ENCODE measurements at places on chromosomes 7 and 10. TPM values are rescaled to one million over a fixed set of nuclear protein-coding genes. Genes with fewer than 3 reads are reported as not detected.

- no peak for DNase-seq
Observed at GRCh38 chr7:68458010-68458908, 1140.0 kb upstream of the AUTS2 start.

GRCh38 chr7:83821866-83822265 lies 172.9 kb upstream of the SEMA3E start:
- DNase-seq = no peak

- DNase-seq = no peak
Observed at GRCh38 chr7:112573302-112574039, 92.7 kb downstream of the LSMEM1 start.

DNA sequence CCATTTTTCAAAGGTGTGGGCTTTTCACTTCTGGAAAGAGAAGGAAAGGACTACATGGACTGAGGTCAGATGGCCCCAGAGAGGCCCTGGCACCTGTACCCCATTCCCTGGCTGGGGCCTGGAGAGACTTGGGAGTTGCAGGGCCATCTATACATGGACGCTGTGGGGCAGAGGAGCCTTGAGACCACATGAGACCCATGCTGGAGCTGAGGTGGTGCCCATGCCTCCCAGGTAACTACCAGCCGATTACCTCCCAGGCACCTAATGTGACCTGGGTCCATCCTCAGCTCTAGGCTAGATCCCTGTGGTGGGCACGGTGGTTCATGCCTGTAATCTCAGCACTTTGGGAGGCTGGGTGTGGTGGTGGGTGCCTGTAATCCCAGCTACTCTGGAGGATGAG lies 81.3 kb downstream of the GPR26 start:
- DNase-seq = no peak

GRCh38 chr7:131570401-131570800 lies 14.0 kb upstream of the PODXL start:
- no peak for DNase-seq

DNA sequence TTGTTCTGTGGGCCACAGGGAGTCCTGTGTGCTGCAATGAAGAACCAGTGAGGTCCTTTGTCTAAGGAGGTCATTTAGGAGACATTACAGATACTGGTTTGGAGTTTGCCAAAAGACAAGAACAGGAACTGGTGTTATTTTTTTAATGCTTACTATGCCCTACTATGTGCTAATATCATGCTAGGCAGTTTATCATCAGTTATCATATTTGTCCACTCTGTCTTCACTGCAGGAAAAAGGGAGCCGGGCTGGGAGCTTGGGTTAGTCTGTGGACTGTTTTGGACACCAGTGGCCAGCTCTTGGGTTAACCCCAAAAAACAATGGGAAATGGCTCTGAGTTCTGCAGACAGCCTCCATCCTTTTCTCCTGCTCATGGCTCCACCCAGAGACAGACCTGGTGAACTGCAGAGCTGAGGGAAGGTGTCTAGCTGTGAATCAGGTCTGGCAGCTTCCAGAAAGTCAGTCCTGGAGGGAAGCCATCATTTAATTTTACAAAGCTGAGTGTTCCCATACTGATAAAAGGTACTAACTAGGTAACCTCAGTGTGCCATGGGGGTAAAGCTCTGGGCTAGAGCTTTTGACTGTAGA lies 101.2 kb upstream of the ZNF746 start:
- no peak for DNase-seq

DPP6 gene
- total RNA-seq = not detected

- no peak for DNase-seq
Observed at GRCh38 chr7:16803881-16804673, 722 bp downstream of the AGR2 start.

SEMA3C gene
- 1.2 TPM for total RNA-seq

PLEKHS1 gene
- not detected for total RNA-seq

DNA sequence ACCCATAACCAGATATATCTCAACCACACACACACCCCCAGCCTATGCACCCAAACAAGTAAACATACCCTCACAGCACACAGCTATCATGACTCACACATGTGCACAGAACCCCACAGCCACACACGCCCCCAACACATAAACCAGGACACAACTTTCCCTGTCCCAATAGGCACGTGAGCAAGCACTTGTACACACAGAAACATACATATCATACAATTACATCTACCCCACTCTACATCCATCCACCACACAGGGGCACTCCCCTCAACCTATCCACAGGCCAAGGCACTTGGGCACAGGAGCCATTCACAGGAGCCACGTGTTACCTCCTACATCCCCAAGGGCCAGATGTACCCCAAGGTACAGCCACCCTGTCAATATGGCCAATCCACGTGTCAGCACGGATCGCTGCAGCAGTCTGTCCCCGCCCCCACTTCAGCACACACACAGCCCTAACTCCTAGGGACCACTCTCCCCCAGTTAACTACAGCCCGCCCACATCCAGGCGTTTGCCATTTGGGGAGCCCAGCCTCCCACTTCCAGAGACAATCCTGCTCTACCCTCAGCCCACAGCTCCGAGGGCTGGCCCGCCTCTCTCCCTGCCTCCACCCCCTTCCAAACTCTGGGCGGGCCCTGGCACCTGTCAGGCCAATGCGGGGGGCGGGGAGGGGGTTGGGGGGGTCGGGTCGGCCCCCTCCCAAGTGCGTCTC lies 163.5 kb downstream of the SH3PXD2A start:
- DNase-seq = no peak

DNA sequence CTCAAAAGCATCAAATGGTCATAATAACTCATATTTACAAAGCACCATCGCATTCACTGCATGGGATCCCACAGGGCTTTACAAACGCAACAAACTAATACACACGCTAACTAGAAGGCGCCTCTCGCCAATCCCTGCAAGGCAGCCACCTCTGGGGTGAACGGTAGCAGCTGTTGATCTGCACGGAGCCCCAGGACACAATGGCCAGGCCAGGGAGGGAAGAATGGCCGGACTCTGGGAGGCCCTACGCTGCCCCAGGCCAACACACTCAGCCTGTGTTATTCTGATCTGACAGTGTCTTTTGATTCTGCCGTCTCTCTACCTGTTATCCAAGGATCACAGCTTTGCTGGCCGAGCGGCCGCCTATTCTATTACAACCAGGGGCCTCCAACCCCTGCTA lies 41.8 kb downstream of the HABP2 start:
- no peak for DNase-seq

DNA sequence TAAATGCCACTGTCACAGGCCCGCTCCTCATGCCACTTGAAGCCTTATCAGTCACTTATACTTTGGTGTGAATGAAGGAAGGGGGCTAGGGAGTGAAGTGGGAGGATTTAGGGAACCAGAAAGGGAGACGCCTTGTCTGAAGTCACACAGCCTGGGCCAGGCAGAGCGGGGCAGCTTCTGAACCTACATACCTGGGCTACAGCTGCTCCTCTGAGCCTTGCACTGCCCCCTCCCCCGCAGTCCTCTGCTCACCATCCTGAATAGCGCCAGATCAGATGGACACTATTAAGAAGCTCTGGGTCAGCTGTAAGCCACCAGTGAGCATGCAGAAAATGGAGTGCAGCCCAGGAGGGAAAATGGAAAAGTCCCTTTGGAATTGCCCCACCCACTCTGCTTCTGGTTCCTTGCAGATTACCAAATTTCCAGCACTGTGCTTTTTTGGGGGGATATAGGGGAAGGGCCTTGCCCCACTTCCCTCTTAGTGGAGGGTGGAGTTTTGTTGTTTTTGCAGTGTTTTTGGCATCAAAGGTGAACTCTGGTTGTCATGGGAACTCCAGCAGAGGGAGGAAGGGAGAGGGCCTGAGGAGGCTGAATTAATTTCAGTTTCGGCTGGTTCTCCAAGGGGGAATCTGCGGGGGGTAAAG lies 35.0 kb upstream of the ADCYAP1R1 start:
- no peak for DNase-seq

GRCh38 chr7:43664681-43665080 lies 64.6 kb downstream of the COA1 start:
- no peak for DNase-seq

DNA sequence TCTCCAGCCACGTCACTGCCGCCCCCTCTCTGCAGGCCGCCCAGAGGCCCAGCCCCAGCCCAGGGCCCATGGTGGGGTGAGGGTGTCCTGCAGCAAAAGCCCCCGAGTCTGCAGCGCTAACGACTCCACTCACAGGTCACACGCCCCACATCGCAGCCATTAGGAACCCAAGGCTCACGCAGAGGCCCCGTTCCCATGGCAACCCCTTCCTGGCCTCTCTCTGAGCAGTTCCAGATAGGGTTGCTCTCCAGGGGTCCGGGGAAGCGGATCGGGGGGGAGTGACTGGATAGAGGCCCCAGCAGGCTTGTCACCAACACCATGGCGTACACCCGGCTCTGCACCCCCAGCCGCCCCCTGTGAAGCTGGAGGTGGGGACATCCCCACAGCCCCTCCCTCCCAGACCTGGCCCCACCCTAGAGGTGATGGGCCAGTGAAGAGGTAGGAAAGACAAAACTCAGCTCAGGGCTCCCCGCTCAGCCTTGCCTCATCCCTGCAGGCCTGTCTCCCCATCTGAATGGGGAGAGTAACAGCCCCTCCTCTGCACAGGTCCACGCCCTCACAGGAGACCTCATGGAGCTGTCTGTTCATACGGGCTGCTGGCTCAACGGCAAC lies 41.2 kb downstream of the TNRC18 start:
- no peak for DNase-seq

Data from T-cell (primary cell).